ENCODE measurements at places on chromosomes 12 and 14.

GRCh38 chr14:56059054-56059453, 59.2 kb upstream of the PELI2 start:
- DNase-seq = no peak

- no peak for DNase-seq
These were observed at the start of gene SLC24A4 for GRCh38 chr14:92323011-92323915. Gene SLC24A4 (plus strand): TSS chr14:92323165. CDS start chr14:92323831, 666 bp downstream.

DNA sequence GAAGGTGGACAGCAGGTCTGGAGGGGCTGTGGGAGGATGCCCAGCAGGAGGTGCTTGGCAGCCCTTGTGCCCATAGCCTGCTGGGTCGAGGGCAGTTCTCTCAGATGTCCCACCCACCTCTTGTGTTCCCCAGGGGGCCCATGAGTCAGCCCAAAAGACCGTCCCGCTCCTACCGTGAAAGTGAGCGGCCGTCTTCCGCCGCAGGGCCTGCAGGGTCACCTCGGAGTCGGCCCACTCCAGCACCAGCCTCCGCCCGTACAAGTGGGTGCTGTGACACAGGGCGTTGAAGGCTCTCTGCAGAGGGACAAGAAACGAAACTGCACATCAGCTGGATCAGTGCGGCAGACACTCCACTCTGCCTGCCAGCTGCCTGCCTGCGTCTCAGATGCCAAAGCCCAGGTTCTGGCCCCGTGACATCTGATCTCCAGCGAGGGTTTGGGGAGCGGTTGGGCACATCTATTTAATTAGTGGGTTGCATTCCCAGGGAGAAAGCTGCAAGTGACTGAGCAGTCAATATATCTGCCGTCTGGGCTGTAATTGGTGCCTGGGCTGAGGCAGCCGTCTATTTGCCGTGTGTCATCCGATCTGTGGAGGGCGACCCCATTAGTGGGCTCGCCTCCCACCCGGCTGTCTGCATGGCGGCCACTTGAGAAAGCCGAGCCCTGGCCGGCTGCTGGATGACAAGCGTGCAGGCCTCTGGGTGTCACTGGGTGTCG, 121.5 kb downstream of the RBM19 start:
- DNase-seq = no peak

- DNase-seq = no peak
These were observed 9.1 kb downstream of the B4GALNT3 start for GRCh38 chr12:468671-469389.

- no peak for DNase-seq
These were observed 134.7 kb downstream of the GPR135 start for GRCh38 chr14:59330455-59330854.

- DNase-seq = peak; percentile 62
These were observed 1.4 kb upstream of the ABCD2 start for GRCh38 chr12:39620659-39621658.

DNA sequence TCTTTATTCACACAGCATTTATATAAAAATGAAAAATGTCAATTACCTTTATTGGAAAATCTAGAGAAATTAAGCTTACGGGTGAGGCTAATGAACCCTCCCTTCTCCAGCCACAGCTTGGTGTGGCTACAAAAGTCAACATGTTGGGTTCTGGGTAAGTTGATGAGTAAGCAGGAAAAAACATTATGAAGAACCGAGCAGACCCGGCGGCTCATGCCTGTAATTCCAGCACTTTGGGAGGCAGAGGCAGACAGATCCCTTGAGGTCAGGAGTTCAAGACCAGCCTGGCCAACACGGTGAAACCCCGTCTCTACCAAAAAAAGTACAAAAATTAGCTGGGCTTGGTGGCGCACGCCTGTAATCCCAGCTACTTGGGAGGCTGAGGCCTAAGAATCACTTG, 10.9 kb downstream of the NAA25 start:
- DNase-seq = no peak

GRCh38 chr14:54840336-54840735, 62.3 kb downstream of the GCH1 start:
- no peak for DNase-seq

DNA sequence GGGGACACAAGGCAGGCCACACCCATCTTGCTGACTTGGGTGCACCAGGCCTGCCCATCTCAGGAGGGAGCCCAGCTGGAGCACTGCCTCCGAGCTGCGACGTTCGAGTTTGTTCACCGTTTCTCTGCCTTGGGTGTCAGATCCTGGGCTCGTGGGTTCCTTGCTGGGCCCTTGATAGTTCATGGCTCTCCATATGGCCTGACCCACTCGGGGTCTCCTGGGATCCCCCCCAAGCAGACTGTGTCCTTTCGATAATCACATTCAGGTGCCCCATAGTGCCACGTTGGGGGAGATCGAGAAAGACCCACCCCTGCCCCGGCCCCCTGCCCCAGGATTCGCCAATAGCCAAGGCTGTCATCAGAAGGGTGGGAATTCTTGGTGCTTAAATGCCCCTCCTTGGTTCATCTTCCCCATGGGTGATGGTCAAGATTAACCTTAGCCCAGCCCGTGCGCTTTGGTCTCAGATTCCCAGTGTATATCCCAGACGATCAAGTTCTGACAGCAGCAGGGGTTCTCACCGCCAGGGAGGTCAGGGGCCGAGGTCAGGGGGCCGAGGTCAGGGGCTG, 7.4 kb downstream of the RFLNA start:
- no peak for DNase-seq

DNA sequence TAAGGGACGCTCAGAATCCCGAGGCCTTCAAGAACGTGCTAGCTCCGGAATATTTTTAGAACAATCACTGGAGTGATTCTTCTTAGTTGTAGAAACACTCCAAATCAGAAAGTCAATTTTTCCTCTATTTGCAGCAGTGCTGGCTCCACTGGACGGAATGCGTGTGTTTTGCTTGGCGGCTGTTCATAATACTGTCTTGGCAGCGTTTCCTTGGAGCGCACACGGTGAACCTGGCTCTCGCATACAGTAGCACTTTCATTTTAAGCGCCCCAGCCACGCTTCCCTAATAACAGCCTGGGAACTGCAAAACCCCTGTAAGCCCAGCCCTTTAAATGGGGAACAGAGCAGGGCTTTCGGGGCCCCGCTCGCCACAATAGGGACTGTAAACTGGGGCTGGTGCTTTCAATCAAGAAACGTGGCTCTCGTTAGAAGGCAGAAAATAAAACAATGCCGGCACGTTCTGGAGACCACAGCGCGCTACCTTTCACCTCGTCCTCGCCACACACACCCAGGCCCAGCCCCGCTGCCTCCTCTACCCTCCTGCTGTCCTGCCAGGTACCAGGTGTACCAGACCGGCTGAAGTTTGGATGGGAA, 79.9 kb downstream of the BCL11B start:
- DNase-seq = no peak

DNA sequence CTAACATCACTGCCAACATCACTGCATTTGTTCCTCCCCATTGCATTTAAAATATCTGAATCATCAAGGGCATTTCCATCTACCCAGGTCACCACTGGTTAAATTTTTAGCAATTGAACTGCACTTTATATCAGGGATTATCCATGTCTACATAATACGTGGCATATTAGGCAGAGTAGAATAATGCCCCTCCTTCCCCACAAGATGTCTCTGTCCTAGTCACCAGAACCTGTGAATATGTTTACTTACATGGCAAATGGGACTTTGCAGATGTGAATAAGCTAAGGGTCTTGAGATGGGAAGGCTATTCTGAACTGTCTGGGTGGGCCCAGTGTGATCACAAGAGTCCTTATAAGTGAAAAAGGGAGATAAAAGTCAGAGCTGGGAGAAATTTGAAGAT, 181.7 kb upstream of the ARID2 start:
- DNase-seq = no peak

DNA sequence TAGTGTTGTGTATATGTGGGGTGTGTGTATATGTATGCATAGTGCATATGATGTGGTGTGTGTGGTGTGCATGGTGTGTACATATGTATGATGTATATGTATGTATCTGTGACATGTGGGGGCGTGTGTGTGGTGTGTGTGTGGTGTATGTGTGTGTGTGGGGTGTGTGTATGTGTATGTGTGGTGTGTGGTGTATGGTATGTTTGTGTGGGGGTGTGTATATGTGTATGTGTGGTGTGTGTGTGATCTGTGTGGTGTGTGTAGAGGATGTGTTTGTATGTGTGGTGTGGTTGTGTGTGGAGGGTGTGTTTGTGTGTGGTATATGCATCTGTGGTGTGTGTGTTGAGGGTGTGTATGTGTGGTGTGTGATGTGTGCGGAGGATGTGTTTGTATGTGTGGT, 61.6 kb downstream of the CLMN start:
- DNase-seq = no peak

DNA sequence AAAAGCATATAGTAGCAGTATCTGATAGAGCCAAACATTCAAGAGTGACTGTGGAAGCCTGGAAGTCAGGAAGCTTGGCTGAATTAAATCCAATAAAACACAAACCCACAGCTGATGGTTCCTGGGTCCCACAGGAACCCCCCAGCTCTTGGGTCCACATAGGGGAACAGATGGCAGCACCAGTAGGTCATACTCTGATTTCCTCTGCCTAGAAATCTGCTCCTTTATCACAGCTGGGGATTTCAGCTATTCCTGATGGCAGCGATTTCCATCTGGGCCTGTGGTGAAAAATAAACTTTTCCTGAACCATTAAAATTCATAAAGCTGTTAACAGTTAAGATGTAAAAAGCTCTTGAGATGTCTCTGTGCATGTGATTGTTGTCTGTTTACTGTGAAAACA, 202.0 kb upstream of the FRMD6 start:
- no peak for DNase-seq

GRCh38 chr12:111180426-111181142, 188.3 kb downstream of the PHETA1 start:
- DNase-seq = no peak

- no peak for DNase-seq
These were observed 73.0 kb downstream of the TMEM132D start for GRCh38 chr12:129830796-129831195.

GRCh38 chr12:89163918-89164317, 188.4 kb downstream of the DUSP6 start:
- DNase-seq = no peak

GRCh38 chr14:65238456-65238855, 136.1 kb upstream of the MAX start:
- no peak for DNase-seq

DNA sequence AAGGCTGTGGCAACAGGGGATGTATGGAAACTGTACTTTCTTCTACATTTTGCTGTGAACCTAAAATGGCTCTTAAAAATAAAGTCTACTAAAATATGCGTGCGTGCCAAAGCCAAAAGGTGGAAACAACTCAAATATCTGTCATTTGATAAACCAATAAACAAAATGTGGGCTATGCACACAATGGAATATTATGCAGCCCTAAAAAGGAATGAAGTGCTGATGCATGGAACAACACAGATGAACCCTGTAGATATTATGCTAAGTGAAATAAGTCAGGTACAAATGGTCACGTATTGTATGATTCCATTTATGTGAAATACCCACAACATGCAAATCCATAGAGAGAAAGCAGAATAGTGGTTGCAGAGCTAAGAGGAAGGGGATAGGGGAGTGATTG, 8.0 kb downstream of the CACNA2D4 start:
- no peak for DNase-seq

GRCh38 chr14:23569443-23570151, 2.0 kb upstream of the AP1G2 start:
- no peak for DNase-seq

DNA sequence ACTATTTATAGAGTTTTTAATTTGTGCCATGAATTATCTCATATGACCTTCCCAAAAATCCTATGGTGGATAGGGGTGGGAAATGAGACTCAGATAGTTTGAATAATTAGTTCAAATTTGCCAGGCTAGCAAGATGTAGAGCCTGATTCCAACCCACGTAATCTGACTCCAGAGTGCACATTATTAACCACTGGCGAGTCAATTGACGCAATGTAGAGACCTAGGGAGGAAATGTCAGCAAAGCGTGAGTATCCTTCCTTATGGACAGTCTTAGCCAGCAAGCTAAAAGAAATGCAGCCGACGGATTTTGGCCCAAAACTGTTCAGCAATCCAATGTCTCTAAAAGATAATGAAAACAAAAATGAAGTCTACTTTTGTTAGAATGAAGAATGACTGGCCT, 193.3 kb upstream of the KRR1 start:
- DNase-seq = no peak

DNA sequence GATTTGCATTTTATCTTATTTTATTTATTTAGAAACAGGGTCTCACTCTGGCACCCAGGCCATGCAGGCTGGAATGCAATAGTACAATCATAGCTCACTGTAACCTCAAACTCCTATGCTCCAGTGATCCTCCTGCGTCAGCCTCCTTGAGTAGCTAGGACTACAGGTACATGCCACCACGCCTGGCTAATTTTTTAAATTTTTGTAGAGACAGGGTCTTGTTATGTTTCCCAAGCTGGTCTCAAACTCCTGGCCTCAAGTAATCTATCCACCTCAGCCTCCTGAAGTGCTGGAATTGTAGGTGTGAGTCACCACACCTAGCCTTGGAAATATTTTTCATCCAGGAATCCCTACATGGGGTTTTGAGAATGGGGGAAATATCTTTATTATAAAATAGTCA, 84.6 kb downstream of the MAPKAPK5 start:
- DNase-seq = no peak

DNA sequence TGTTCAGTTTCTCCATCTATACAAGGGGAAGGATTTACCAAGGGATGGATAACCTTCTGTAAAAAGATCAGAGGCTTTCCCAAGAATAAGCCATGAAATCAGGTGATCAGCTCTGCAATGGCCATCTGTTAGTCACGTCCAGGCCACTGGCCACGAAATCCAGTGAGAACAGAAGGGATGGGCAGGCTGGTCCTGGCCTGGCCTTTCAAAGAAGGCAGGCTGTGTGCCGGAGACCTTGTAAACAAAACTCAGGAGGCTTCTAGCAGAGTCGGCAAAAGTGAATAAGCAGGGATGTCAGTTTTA, 68.5 kb downstream of the RNF34 start:
- DNase-seq = no peak

DNA sequence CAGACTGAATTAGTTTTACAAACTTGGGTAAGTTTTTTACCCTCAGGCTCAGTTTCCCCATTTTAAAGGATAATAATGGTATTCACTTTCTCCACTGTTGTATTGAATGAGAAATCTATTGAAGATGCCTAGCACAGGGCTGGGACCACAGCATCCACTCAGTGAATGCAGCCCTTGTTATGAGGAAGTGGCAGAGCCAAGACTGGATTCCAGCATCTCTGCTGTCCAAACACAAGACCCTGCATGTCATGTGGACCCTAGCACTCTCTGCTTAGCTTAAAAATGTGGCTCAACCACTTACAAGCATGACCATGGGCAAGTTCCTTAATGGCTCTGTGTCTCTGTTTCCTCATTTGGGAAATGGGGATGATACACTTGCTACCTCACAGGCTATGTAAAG, 24.1 kb upstream of the TRIM9 start:
- DNase-seq = no peak

DNA sequence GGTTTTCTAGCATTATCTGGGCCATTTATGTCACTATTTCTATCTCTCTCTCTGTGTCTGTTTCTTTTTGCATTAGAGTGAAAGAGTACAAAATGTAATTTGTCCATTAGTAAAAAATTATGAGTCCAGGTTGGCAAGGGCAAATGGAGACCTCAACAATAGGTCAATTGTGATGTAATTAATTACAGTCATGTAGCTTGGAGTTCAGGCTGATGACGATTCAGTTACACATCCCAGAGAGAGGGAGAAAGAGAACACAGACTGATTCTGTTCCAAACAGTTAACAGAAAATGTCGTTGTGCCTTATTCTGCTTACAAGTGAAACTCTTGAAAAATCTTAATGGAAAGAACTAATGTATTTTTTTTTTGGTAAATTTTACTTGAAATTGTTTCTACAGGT, 83.3 kb downstream of the ATXN7L3B start:
- no peak for DNase-seq

GRCh38 chr12:107894589-107894988, 120.1 kb downstream of the ASCL4 start:
- DNase-seq = no peak

- no peak for DNase-seq
These were observed 85.1 kb upstream of the ATF1 start for GRCh38 chr12:50678650-50679365.
